G401 (cell line): ENCODE measurements at places on chromosomes 3 and 15. TPM values are rescaled to one million over a fixed set of nuclear protein-coding genes. Genes with fewer than 3 reads are reported as not detected.
A peak's percentile ranks its signal among the peaks of the same experiment; 100 is the strongest.

The SCAPER gene
- total RNA-seq: 3.6 and 4.6 TPM in 2 replicates

The CFAP91 gene
- not detected in 2 replicates for total RNA-seq

The JAGN1 gene
- total RNA-seq: 25.1 and 30.0 TPM in 2 replicates

The C3orf62 gene
- 0.31 and 1.7 TPM in 2 replicates for total RNA-seq

The SPINK8 gene
- total RNA-seq: not detected in 2 replicates

The ABTB1 gene
- total RNA-seq: 4.0 and 4.8 TPM in 2 replicates

The CHDH gene
- 5.6 and 7.9 TPM in 2 replicates for total RNA-seq

- DNase-seq: no peak
Measured at GRCh38 chr15:91140601-91141000, 40.5 kb downstream of the SV2B start.

GRCh38 chr15:40857601-40858341 lies 13.9 kb downstream of the SPINT1 start:
- peak; percentile 70 for DNase-seq

GRCh38 chr15:69172847-69173246 lies 12.4 kb downstream of the GLCE start:
- no peak for DNase-seq

- DNase-seq: peak; percentile 11
Measured at GRCh38 chr3:41362638-41363559, 163.6 kb downstream of the CTNNB1 start.

- no peak for DNase-seq
Measured at GRCh38 chr15:31083370-31083780, 18.1 kb downstream of the TRPM1 start.

DNA sequence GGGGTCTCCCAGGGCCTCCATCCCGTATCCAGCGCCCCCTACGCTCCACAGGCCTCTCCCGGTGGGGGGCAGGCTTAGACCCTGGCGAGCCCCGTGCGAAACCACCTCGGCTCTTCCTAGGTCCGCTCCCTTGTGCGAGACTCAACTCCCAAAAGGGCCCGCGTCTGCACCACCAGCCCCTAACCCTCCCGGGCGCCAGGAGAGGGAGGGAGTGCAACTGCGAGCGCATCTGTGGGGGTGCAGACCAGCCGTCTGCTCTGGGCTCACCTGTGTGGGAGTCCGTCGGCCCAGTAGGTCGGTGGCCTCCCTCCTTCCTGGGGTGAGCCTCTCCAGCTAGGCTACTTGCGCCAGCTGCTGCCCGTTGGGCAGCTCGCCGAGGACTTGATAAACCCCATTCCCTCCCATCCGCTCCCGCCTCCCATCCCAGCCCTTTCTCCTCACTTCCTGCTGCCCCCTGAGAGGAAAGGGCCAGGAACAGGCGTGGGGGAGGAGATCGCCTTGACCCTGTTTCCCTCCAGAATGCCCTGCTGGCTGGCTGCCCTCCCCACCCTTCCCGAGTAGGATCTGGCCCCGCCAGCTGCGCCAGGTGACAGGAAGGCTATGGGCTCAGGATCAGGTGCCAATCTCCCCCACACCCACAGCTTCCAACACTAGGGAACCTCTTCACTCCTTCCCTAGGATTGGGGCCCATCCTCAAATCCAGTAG lies at the start of gene HYAL2:
TSS of gene HYAL2 (minus strand) at position 360 of the 706 bp plus-strand sequence. CDS start 2,256 bp downstream, outside the sequence.
- DNase-seq: no peak

GRCh38 chr15:44490622-44491021 lies 46.3 kb upstream of the EIF3J start:
- DNase-seq: no peak

- no peak for DNase-seq
Measured at GRCh38 chr3:156818890-156819289, 7.3 kb upstream of the LEKR1 start.

GRCh38 chr3:40677321-40677720 lies 152.6 kb downstream of the ZNF621 start:
- DNase-seq: no peak

DNA sequence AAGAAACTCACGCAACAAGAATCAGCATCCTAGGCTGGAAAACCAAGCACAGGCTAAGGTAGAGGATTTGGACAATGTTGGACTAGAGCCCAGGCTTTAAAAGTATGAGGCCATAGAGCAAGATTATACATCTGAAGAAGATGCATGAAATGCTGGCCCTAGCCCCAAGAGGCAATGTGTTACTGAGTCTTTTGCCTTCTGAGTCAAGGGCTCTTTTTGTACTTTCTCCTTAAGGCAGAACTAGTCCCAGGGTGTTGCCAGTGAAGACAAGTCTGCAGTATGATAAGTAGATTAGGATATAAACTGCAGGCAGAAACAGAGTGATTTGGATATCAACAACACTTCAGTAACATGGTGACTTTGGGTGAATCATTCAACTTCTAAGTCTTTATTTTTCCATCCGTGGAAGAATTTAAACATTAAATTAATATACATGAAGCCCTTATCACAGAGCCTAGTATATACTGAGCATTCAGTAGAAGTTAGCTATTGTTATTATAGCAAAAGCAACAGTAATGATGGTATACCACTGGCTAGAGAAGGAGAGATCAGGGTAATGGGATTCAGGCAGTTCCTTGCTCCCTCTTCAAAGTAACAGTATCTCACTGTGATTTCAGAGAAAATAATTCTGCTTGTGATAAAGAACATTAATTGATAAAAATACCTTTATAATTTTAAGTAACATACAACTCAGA lies 99.9 kb upstream of the MLF1 start:
- DNase-seq: no peak

GRCh38 chr15:47429376-47429775 lies 287.9 kb upstream of the SEMA6D start:
- no peak for DNase-seq

DNA sequence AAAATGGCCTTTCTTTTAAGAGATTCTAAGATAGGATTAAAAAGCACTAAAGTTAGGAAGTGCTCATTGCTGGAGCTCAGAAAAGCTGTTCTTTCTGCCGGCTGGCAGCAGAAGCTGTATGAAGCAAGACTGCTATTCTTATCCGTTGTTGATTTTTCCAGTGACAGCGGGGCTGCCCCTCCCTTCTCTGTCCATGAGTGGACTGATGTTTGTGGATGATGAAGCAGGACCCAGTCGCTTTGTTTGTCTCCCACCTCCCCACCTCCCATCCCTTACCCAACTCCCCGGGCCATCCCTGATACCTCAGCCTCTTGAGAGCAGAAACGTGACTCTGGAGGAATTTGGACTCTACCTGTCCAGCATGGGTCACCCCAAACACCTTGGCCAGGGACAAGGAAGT lies 10.3 kb upstream of the MUSTN1 start:
- no peak for DNase-seq

DNA sequence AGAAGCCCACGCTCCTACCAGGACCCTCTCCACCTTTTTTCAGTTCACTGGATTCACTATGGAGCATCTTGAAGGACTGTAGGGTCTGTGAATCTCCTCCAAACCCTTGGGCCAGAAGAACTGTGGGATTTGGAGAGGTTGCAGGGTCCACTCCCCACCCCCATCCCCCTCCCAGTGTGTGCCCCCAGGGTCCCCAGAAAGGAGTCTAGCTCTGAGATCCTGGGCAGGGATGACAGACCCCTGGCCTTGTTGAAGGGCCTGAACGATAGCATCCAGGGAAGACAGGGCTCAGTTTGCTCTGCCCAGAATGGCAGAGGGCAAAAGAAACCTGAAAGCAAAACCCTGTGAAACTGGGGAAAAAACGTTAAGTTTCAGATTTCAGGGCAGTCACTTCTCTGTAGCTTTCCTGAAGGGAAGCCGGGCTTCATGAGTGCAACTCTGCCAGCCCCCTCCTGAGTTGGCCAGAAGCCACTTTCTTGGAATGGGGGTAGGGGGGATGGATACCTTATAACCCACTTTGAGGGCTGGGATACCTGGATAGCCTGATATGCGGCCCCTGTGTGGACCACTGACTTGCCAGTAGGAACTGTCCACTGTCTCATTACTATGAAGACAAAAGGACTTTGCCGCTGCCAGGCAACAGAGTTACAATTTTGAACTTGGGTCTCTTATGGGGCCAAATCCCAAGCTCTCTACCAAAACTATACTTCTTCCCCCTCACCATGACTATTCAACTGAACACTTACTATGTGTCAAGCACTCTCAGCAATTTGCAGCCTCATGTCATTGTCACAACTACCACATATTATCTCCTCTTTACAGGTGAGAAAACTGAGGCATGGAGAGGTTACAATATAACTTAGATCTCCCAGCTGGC lies 1.6 kb upstream of the CISH start:
- no peak for DNase-seq

GRCh38 chr15:90742087-90742486 lies 24.9 kb downstream of the BLM start:
- no peak for DNase-seq

DNA sequence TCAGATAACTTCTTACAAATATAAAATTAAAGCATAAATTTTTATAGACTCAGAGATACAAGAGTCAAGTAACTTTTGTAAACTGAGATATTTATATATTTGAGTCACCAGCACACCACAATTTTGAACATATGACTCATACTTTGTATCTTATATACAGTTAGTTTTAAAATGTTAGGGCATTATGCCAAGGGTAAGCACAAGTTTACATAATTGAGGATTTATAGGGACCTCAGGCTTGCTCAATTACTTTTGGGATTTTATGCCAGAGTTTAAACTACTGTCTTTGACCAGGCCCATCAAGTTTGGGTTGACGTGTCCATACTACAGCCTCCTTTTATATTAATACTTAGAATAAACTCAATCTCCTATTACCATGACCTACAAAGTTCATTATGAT lies 7.4 kb upstream of the FGF7 start:
- no peak for DNase-seq

- DNase-seq: no peak
Measured at GRCh38 chr3:51385621-51386091, 565 bp downstream of the MANF start.
